ENCODE measurements at places on chromosomes 1 and 21.

GRCh38 chr1:115258302-115258866 lies 79.7 kb downstream of the NGF start:
- DNase-seq: no peak

- no peak for DNase-seq
Observed at GRCh38 chr1:19495799-19496526, 10.6 kb upstream of the CAPZB start.

GRCh38 chr1:208336137-208336518 lies 91.9 kb upstream of the PLXNA2 start:
- DNase-seq: no peak

- DNase-seq: no peak
Observed at GRCh38 chr1:66132324-66132723, 339.6 kb downstream of the PDE4B start.

DNA sequence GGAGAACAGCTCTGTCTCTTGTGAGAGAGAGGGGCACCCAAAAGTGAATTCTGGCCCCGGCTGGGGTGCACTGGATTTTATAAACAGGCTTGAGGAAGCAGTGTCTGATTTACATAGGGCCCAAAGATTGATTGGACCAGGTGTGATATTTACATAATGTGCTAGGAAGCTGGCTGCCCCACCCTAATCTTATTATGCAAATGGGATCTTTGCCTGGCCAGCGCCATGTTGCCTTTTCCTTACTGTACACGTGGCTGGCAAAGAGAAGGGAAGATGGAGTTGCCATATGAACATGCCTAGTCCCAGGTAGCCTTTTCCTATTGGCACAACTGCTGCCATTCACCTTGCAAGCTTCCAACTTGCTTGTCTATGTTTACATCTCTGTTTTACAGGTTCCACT lies 29.0 kb upstream of the CFHR4 start:
- DNase-seq: no peak

GRCh38 chr1:10865518-10866320 lies 69.3 kb upstream of the CASZ1 start:
- no peak for DNase-seq

- no peak for DNase-seq
Observed at GRCh38 chr1:167854184-167854583, 59.8 kb downstream of the ADCY10 start.

DNA sequence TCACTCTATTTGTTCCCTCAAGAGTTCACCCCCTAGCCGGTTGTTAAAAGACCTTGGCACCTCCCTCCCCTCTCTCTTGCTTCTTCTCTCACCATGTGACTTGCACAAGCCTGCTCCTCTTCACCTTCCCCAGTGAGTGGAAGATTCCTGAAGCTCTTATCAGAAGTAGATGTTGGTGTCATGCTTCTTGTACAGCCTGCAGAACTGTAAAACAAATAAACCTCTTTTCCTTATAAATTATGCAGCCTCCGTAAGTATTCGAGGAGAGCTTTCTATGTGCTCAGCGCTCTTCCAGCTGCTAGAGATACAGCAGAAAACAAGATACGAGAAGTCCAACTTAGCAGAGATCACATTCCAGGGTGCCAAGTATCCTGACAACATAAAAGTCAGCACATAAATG lies 147.0 kb upstream of the RUNX1 start:
- no peak for DNase-seq

GRCh38 chr1:233435622-233436021 lies 108.1 kb downstream of the MAP3K21 start:
- no peak for DNase-seq

DNA sequence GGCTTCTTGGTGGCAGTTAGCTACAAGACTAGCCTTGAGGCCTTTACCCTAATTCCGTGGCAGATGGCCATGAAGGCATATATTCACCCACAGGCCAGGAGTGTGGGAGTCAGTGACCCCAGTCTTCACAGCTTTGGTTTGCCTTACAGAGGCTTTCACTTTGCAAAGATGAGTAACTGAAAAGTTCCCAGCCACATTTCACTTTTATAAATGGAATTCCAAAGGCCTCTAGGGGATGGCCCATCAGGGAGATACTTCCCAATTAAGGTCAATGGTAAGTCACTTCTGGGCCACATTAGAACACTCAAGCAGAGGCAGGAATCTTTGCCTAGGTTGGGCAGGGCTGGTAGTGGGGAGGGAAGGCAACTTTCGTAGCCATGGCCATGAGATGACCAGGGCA lies 13.1 kb upstream of the HEYL start:
- no peak for DNase-seq

GRCh38 chr1:38000529-38001455 lies 4.5 kb downstream of the FHL3 start:
- DNase-seq: no peak

DNA sequence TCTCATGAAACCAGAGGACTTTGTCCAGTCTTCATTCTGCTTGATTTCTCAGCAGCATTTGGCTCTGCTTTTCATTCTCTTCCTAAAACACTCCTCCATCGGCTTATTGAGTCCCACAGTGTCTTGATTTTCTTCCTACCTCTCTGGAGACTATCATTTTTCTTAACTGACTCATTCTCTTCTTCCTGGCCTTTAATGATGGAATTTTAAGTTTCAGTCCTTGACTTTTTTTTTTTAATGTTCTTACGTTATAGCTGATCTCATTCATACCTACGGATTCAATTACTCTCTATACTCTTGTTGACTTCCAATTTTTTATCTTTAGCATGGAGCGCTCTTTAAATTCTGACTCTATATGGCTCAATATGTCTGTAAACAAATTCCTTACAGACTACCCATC lies 111.1 kb downstream of the NEK7 start:
- DNase-seq: no peak

DNA sequence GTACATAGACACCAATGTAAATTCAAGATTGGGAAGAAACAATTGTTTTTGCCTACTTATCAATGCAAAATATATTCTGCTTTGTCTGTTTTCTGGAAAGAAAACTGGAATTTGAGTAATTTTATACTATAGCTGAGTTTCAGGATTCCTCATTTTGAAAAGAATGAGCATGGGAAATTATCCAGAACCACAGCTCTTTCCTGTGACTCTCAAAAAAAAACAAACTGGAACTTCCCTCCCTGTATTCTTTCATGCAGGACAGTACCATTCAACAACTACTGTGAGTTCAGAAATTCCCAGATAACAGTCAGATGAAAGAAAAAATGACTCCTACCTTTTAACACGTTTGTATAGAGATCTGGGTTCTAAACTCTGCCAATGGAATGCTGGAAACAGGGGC lies 372.4 kb downstream of the TGFB2 start:
- no peak for DNase-seq

DNA sequence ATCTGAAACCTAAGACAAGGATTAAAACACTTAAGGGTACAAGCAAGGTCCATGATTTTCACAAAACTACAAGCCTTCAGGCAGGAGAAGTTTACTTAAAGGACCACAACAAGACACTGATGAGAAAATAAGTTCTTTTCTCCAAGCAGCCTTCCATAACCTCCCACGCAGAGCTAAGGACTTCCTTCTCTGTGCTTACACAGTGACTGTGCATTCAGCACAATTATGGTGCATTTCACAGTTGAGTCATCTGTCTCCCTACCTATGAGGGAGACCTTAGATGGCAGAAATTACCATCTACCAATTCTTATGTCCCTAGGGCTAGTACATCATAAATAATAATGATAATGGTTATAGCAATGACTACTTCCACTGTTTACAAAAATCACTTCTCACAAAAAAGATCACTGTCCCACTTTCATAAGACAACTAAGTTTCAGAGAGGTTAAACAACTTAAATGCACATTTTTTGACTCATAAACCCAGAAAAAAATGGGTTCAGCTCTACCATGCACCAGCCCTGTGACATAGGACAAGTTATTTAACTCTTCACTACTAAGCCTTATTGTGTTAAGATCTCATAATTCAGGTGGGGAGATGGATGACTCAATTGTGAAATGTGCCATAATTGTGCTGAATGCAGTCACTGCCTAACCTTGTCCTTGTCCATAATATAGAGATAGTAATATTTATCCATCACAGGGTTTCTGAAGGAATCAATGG lies 45.3 kb downstream of the TARBP1 start:
- DNase-seq: no peak

DNA sequence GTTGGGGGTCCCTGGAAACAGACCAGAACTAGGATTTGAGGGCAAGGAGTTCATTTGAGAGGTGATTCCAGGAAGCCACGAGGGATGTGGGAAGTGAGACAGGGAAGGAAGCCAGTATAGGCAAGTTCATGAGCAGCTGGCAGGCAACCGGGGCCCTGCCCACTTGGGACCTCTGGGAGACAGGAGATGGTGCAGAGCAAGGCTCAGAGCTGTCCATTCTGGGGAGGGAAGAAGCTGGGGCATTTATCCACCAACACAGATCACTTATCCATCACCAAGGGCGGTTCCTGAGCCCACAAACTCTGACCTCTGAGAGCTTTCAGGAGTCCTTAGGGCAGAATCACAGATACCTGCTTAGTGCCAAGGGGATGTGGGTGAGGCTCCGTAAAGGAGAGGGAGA lies 16.8 kb downstream of the EDN2 start:
- no peak for DNase-seq

- DNase-seq: peak; percentile 42
Observed at GRCh38 chr1:181126871-181127587, 38.5 kb downstream of the IER5 start.

DNA sequence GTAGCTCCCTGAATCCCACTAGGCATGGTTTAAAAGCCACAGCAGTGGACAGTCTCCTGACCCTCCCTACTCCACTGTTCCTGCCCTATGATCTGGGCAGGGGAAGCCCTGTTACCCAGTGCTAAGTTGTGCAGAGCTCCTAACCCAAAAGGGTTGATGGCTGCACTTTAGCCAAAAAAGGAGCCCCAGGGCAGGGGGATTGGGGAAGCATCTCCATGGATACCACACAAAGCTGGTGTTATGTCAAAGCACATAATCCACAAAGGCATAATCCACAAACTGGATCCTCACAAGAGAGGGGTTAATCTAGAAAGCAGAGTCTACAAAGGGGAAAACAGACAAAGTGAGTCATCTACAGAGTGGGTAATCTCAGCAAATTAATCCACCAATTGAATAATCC lies 5.7 kb downstream of the RSPO1 start:
- DNase-seq: no peak

DNA sequence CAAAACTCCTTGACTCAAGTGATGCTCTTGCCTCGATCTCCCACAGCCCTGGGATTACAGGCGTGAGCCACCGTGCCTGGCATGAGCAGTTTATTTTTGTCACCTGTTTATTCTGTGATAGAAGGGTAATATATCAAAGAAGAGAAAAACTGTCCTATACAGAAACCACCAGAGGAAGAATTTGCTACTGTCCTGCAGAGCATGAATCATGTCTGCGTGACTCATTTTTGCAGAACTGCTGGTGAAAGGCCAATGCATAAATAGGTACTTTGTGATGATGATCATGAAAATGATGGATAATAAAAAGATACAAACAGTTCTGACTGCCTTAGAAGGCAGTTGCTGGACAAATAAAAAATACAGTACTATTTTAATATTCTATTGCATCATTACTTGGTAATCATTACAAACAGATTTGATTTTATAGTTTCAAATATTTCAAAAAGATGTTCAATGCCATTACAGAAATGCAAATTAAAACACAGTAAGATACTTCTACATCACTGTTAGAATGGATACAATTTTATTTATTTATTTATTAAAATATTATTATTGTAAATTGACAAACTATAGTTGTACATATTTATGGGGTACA lies 26.5 kb downstream of the RIPPLY3 start:
- no peak for DNase-seq

DNA sequence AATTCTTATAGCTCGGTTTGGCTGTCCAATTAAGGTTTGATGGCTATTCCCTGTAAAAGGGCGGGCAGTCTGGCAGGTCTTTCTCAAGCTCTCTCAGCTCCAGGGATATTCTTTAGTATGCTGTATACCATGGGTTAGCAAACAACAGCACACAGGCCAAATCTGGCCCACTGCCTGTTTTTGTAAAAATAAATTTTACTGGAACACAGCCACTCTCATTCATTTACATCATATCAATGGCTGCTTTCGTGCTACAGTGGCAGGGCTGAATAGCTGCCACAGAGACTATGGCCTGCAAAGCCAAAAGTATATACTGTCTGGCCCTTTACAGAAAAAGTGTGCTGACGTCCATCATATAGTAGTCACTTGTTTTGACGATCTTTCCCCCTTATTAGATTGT lies 32.0 kb downstream of the MACO1 start:
- no peak for DNase-seq
